ENCODE measurements at places on chromosomes 7 and 10.

DNA sequence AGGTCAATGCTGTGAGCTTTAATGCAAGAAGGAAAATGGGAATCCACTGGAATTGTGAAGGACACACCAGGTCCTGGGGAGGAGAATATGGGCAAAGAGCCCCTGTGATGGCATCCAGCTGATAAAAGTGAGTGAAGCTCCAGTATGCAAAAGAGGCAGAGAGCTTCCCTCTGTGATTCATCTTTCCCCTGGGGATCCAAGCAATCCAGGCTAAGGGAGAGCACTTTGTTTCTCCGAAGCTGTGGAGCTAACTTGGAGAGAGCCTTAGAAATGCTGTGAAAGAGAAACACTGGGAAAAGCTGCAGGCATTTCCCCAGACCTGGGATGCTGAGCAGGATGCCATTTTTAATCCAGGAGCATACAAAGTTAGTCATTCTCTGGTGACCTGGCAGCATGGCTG lies 489.5 kb downstream of the SH2D4B start:
- DNase-seq: no peak

- no peak for DNase-seq
These were observed 2.0 kb downstream of the PRSS37 start for GRCh38 chr7:141839256-141839655.

DNA sequence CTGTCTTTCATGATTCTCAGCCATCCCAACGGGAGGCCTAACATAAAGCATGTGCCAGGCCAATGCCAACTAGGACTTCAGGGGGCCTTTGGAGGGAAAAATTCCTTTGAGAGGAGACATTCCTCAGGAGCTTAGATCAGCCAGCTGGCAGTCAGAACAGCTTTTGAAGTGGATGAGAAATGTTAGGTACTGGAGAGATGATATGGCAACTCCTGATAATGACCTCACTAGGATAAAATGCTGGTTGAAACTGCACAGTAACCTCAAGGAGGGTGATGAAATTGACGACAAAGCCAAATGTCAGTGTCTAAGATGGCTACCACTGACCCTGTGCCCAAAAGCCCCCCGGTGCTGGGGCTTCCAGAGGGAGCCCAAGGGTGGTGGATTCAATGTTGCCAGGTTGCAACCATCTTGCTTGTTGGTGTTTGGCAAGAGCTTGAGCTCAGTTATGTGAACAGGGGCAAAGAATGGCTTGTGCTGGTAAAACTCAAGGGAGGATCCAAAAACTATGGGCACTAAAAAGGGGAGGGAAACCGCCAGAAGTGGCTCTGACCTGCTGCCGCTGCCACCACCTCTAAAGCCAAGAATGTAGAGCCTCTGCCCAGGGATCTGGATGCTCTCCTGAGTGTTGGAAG lies 121.2 kb downstream of the UBE2H start:
- no peak for DNase-seq

- DNase-seq: peak; percentile 44
These were observed 242.5 kb downstream of the CELF2 start for GRCh38 chr10:11260170-11260569.

- DNase-seq: no peak
These were observed 1.0 kb upstream of the ENO4 start for GRCh38 chr10:116848032-116848943.

GRCh38 chr10:17808971-17809841 lies at the start of gene MRC1:
Gene MRC1 (plus strand): TSS chr10:17809348. CDS start chr10:17809466, 118 bp downstream.
- DNase-seq: no peak

- DNase-seq: no peak
These were observed 552.4 kb upstream of the MGMT start for GRCh38 chr10:128914681-128915080.

GRCh38 chr10:63412304-63412703 lies 53.5 kb downstream of the JMJD1C start:
- DNase-seq: no peak

DNA sequence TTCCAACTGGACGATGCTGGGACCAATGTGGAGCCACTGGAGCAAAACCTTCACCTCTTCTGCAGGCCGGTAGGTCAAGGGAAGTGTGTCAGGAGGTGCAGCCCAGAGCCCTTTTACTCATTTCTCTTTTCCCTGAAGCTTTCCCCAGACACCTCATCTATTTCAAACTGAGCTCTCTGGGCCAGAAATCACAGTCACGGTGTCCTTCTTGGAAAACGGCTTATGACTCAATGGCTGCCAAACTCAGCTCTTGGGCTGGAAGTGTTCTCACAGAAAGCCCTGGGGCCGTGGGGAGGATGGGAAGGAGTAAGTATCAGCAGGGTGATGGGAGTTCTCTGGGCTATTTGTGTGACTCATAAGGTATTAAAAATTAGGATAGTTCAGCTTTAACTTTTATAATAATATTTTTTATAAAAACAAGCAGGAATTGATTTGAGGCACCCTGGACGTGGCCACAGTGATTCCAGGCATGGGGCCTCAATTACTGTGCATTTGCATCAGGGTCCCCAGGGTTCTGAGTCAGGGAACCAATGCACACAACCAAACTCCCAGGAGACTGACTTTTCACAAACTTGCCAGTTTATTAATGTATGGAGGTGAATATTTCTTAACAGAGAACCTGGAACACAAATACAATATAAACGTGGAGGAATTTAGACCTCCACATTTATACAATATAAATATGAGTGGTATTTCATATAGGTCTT lies 187.4 kb upstream of the TMEM72 start:
- DNase-seq: no peak

- peak; percentile 57 for DNase-seq
These were observed 81.8 kb downstream of the PTPN20 start for GRCh38 chr10:46992803-46993561.

GRCh38 chr10:108791030-108791429 lies 1132.3 kb downstream of the XPNPEP1 start:
- no peak for DNase-seq

GRCh38 chr7:36165059-36165458 lies 12.0 kb downstream of the EEPD1 start:
- DNase-seq: no peak

DNA sequence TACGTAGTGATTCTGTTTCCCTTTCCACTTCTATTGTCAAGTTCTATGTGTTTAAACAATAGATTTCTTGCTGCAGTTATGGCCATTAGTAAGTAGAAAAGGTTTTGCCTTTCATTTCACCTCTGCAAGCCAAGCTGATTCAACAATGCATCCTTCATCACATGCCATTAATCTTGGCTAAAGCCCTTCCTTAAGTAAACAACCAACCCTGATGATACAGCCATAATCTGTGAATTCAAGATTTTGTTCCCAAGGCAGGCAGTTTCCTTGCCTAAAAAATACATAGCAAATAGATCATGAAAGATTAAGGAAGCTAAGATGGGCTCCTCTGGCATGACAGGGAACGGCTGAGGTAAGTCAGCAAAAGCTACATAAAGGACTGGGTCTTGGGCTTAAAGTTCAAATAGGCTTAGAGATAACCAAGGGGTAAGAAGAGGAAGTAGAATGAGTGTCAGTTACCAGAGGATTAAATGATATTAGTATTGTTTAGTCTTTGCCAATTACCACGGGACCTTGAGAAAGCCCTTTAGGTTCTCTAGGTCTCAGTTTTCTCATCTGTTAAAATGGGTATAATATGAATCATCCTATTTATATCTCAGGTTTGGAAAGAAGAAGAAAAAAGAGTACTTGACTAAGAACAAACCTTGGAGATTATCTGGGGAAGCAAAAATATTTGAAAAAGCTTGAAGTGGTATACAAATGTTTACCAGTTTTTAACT lies 35.9 kb upstream of the ANK3 start:
- DNase-seq: no peak
